ENCODE measurements at places on chromosomes 11 and 22.

DNA sequence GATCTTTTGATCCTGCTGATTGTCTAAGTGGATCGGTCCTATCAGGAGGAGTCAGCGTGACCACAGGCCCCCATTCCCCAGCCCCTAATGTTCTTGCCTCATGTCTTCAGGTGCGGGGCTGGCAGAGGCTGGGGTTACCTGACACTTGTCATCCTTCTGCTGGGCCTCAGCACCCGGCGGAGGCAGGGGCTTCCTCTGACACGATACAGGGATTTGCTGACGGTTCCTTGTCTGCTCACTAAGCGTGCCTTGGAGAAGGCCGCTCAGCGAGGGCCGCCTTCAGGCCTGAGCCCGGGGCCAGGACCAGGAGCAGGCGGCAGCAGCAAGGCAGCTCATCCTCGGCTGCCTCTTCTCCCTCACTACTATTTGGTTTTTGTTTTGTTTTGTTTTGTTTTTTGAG lies 45.7 kb upstream of the KCNQ1OT1 start:
- DNase-seq, result no peak

DNA sequence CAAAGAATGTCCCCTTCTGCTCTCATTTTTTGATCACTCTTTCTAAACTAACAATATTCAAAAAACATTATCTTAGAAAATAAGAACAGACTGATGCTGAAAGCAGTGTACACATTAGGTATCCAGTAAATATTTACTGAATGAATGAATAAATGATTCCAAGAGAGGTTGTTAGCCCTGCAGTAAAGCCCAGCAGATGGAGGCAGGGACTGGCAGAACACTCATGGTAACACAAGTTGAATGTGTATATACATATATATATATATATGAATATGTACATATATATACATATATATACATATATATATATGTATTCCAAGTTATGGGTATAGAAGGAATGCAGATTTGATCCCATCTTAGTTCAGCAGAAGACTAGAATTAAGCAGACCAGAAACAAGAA lies 546.3 kb downstream of the RAB38 start:
- no peak for DNase-seq

DNA sequence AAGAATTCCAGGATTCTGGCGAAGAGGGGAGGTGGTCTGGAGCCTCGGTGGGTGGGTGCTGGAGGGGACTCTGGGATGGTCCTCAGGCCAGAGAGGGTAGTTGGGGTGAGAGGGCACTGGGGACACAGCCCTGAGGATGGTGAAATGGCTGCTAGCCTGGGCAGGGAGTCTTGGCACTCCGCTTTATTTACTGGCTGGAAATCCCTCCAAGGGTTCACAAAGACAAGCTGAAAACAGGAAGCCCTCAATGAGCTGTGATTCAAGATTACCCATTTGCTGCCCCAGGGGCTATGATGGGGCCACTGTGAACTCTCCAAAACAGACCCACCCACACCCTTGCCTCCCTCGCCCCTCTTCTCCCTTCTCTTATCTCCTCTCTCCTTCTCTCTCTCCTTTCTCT lies 71.9 kb downstream of the FBXO7 start:
- DNase-seq, result no peak

- no peak for DNase-seq
Measured at GRCh38 chr11:19121646-19122045, 4.7 kb downstream of the ZDHHC13 start.

GRCh38 chr22:26740253-26740652 lies 82.9 kb downstream of the MIAT start:
- no peak for DNase-seq

DNA sequence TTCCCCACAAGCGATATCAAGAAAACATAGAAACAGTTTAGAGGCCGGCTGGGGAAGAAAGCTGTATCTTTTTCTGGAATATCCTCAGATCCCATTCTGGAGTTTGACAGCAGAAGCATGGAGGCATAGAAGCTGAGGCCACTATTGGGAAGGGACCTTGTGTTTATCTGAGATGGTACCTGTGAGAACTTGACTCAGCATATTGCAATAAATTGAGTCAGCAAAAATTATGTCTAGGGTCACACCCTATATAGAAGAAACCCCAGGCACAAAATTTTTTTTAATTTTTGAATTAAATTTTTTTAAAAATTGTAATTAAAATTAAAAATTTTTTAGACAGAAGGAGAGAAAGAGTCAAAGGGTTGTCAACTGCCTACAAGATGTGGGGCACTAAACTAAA lies 178.7 kb downstream of the NTM start:
- no peak for DNase-seq

GRCh38 chr11:16804104-16804947 lies 65.9 kb downstream of the C11orf58 start:
- no peak for DNase-seq

DNA sequence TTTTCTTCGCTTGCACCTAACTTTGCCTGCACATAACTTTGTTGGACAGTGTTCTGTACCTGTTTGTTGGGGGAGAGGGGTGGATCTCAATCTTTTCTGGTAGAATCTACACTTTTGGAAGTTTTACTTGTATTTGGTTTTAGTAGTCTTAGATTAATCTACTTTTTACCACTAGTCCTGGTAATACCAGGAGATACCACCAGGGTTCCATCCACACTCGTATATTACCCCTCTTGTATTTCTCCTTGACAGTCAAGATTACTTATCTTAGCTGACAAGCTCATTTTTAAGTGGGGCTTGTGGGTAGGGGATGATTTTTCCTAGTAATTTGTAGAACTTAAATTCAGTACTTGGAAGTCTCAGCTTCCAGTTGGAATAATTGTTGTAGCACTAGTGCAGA lies 37.3 kb upstream of the TECTA start:
- DNase-seq, result no peak

GRCh38 chr22:38233427-38233826 lies 31.6 kb downstream of the MAFF start:
- no peak for DNase-seq

DNA sequence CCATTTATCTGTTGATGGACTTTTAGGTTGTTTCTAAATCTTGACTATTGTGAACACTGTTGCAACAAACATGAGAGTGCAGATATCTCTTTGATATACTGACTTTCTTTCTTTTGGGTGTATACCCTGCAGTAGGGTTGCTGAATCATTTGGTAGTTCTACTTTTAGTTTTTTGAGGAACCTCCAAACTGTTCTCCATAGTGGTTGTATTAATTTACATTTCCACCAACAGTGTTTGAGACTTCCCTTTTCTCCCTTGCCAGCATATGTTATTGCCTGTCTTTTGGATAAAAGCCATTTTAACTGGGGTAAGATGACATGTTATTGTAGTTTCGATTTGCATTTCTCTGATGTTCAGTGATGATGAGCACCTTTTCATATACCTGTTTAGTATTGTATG lies 330.0 kb downstream of the DDX10 start:
- no peak for DNase-seq

DNA sequence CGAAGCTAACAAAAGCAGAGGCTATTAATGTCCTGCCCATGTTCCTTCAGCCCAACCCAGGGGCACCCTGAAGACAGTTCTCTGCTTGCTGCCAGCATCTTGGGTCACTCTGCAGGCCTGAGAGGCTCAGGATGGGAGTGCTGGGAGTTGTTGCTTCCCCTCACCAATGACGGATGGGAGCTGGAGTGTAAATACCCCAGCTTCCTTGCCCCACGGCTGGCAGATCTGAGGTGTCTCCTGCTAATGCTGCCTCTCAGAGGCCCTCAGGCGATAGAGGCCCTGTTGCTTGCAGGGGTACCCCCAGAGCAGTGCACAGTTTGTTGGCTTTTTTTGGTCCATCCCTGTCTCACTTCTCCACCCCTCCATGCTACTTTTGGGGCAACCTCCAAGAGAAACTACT lies 32.9 kb downstream of the IFT27 start:
- no peak for DNase-seq

GRCh38 chr22:29715240-29715639 lies 4.6 kb upstream of the CABP7 start:
- DNase-seq, result no peak

DNA sequence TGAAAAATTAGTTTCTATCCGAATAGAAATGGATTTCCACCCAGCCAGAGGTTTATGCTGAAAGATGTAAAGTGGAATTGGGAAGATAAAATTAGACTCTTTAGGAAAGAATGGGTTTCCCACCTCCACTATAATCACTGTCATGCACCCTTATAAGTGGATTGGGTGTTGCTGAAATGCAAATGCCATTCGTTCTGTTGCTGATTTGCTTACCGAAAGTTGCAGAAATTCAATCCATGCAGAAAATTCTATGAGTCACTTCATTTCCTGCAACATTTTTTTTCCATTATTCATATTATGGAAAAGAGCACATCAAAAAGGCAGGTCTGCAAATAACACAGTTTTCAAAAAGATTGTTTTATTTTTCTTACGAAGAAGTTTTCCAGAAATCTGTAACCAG lies 65.6 kb downstream of the LDLRAD3 start:
- no peak for DNase-seq

DNA sequence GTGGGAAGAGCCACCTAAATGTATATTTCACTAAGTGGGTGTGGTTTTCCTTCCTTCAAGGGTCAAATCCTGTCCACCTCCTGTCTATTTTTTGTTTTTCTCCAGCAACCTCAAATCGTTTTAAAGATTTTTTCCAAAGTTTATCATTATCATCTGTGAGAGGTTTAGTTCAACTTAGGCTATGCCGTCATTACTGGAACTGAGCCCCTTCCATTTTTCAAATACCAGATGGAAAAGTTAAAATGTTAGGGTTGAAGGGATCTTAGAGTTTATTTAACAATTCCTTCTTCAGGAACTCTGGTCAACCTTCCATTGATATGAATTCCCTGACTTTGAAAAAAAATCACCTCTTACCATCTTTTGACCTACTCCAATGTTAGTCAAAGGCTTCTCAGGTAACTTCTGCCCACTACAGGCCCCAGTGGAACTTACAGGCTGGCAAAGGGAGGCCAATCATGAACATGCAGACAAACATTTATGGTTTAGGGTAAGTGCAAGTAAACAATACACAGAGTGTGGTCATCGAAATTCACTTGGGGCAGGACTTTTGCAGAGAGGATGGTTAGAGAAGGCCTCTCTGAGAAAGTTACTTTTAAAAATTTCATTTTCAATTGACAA lies 45.2 kb downstream of the SYN3 start:
- no peak for DNase-seq

DNA sequence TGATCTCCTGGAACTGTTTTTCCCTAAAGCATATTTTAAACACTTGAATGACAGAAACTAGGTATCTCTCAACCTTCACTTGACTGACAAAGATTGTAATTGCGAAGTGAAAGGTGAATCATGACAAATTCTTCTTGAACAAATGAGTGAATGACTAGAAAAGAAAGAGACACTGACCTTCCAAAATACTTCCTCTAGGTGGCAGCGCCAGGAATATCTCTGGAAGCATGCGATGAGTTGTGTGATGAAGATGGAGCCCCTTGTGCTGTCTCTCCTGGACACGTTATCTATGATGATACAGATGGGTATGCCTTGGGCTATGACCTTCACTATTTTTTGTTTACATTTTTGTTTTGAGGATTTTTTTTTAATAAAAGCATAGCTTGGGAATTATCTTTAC lies 7.0 kb upstream of the CASP12 start:
- no peak for DNase-seq

DNA sequence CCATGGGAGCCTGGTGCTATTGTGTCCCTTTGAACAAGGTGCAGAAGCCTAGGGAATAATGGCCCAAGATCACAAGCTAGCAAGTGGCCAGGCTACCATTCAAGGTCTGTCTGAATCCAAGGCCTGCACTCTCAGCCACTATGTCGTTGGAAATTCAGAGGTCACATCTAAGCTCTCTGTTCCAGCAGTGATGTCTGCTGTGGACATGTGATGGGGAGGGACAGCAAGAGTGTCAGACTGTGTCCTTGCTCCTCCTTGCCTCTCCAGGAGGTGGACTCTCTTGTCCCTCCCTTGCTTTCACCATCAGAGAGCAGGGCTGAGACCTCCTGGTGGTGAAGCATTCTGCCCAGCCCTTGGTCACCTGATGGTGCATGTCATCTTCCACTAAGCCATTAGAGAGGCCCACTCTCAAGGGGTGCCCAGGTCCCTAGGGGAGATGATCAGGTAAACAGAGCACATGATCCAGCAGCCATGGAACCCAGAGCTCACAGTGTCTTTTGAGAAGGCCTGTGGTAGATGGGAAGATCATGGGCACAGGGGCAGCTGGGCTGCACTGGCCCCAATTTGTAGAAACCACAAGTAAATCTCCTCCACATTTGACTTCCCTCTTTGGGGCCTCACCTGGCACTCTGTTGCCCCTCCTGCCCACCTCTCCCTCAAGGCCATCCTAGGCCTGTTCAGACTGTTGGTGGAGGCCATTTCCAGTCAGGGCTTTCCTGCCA lies 37.1 kb upstream of the SUSD2 start:
- no peak for DNase-seq

DNA sequence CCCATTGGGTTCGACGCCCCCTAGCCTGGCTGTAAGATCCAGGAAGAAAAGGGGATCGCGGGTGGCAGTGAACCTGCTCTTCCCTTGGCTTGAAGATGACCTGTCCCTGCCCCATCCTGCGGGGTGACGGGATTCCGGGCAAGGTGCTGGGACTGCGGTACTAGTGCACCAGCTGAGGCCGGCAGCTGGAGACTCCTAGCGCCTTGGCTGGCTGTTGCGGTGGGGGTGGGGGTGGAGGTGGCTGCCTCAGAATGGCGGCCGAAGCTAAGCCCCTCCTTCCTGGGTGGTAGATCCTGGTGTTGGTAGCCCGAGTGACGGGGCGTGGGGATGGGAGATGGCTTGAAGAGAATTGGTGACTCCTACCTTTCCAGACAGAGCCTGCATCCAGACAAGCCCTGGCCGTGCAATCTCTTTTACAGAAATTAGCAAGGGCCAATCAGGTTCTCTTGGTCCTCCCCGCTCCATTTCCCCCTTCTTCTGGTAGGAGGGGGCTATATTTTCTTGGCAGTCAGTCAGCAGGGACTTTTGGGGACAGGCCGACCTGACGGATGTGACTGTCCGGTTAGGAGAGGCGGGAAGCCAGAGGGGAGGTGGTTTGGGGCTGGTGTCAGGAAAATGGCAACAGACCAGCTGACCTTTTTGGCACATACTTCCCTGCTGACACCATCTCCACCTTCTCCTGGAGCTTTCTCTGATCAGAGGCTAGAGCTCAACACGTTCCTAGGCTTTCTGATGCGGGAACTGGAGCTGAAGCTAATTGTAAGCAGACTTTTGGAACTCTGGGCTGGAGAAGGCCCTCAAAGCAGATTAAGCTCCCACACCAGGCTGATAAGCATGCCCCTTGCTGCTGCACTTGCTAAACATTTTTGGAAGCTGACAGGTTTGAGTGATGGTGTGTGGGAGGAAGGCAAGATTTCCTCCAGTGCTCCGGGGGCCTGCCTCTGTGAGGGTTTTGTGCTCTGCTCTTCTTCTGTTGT lies 2.0 kb downstream of the NAV2 start:
- DNase-seq, result no peak

DNA sequence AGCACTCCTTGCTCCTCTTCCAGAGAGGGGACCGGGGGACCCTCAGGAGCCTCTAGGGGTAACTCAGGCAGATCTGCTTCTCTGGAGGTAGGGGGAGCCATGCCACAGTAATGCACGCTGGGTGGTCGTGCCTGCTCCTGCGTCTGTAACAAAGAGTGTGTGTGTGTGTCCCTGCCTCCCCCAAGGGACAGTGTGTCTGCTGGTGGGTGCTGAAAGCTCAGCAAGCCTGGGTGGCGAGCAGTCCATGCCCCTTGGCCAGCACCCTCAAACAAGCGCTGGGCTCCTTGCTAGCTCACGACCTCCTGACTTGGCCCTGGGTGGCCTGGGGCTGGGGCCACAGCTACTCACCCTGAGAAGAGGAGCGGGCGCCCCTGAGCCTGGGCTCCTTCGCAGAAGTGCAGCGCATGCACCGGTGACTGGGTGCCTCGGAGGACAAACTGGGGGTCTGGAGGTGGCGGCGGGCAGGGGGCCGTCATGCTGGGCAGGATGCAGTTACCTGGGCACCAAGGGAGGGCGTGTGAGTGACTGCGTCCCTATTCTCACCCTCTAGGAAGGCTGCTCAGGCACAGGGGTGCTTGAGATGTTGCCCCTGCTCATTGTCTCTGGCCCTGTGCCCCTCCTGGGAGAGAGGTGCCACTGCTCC lies 33.7 kb downstream of the GNB1L start:
- no peak for DNase-seq
